ENCODE measurements at places on chromosomes 11 and 22. TPM values are rescaled to one million over a fixed set of nuclear protein-coding genes. Genes with fewer than 3 reads are reported as not detected.

Gene UPB1
- 0.24 TPM for total RNA-seq

Gene IGF2
- 2,350 TPM for total RNA-seq

Gene OR4C12
- total RNA-seq = not detected

Gene CTSW
- total RNA-seq = not detected

Gene SLC29A2
- total RNA-seq = 31.7 TPM

Data from type B pancreatic cell (in vitro differentiated cells).